ENCODE measurements at places on chromosomes 13 and 19. TPM values are rescaled to one million over a fixed set of nuclear protein-coding genes. Genes with fewer than 3 reads are reported as not detected.

- H3K27ac ChIP-seq, result no peak overlapping the region
- no peak for DNase-seq
- no peaks in the 10 kb centered on the region for H3K4me1 ChIP-seq
- H3K27me3 ChIP-seq, result no peaks in the 10 kb centered on the region
- H3K4me3 ChIP-seq, result no peak overlapping the region
Observed at GRCh38 chr13:70634893-70635292, 526.6 kb upstream of the KLHL1 start.

Gene VSTM1
- 0.28 TPM for total RNA-seq

DNA sequence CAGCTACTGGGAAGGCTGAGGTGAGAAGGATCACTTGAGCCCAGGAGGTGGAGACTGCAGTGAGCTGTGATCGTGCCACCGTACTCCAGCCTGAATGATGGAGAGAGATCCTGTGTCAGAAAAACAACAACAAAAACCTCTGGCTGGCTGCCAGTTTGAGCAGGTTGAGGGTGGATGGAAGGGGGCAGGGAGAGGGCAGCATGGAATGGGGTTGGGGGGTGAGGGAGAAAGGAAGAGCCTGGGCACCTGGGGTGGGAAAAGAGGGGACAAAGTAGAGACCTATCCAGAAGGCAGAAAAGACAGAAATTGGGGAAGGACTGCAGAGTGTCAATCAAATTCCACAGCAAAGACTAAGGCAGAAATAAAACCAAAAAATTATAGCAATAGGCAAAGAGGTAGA lies 4.7 kb downstream of the SLC1A5 start:
- H3K4me3 ChIP-seq, result no peak overlapping the region
- H3K27me3 ChIP-seq, result peaks cover 22% of the 10 kb centered on the region
- no peaks in the 10 kb centered on the region for H3K36me3 ChIP-seq

GRCh38 chr13:67493835-67494234 lies 263.7 kb upstream of the PCDH9 start:
- H3K27ac ChIP-seq, result no peak overlapping the region
- H3K4me3 ChIP-seq, result no peak overlapping the region
- H3K36me3 ChIP-seq, result no peaks in the 10 kb centered on the region
- no peaks in the 10 kb centered on the region for H3K4me1 ChIP-seq

Data from spinal cord (tissue), 10 donors.